Body of pancreas (tissue), 4 donors: ENCODE measurements at places on chromosomes 13 and 19.

DNA sequence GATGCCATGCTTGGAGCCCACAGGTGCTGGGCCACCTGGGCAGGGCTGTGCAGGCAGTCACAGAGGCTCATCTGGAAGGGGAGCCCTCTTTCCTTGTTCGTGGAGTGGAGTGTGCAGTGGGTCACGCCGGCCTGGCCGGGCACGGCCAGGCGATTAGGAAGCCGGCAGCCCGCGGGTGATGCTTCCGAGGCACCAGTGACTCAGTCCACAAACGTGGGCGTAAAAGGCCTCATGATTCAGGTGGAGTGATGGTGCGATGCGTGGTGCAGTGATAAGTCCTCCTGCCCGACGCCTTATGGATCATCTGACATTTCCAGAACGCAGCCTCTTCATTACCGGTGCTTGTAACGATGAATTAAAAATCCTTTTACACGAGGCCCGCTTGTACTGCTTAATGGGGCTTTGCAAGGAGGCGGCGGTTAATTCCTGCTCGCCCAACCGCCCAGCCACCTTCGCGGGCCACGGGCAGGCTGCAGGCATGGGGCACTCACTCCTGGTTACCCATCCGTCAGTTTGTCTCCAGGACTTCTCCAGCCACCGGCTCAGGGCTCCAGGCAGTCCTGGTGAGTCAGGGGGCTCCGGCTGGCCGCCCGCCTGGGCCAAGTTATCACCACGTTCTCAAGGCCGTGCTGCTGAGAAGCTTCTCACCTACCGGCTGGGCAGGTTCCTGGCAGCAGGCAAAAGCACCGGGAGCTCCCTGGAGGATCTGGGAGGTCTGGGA lies 172.4 kb downstream of the KDM4B start:
- DNase-seq, result no peak
- H3K27me3 ChIP-seq, result no peaks in the 10 kb centered on the region
- H3K4me3 ChIP-seq, result no peak overlapping the region
- peaks cover 19% of the 10 kb centered on the region for H3K36me3 ChIP-seq
- H3K4me1 ChIP-seq, result no peaks in the 10 kb centered on the region
- peak overlapping the region; percentile 40 for H3K27ac ChIP-seq

- H3K4me1 ChIP-seq, result peaks cover 11% of the 10 kb centered on the region
- no peaks in the 10 kb centered on the region for H3K27me3 ChIP-seq
- no peaks in the 10 kb centered on the region for H3K36me3 ChIP-seq
- no peak overlapping the region for H3K27ac ChIP-seq
Observed at GRCh38 chr19:14402332-14403144, 16.6 kb downstream of the DDX39A start.

DNA sequence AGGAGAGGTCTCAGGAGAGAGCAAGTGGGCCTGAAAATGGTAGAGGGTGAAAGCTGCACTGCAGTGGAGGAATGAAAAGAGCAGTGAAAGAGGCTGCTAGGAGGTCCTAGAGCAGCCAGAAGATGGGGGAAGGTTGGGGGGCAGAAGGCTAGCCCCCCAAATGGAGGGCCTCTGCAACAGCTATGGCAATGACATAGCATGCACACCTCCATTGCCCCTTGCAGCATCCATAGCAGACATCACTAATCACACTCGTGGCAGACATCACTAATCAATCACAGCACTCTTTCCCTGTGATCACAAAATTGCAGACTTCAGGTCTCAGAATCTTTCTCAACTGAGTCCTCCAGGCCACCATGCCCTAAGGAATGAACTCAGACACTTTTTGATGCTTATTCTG lies 21.9 kb downstream of the CCL25 start:
- H3K4me1 ChIP-seq, result no peaks in the 10 kb centered on the region
- no peaks in the 10 kb centered on the region for H3K27me3 ChIP-seq
- no peak overlapping the region for H3K27ac ChIP-seq
- DNase-seq, result no peak

DNA sequence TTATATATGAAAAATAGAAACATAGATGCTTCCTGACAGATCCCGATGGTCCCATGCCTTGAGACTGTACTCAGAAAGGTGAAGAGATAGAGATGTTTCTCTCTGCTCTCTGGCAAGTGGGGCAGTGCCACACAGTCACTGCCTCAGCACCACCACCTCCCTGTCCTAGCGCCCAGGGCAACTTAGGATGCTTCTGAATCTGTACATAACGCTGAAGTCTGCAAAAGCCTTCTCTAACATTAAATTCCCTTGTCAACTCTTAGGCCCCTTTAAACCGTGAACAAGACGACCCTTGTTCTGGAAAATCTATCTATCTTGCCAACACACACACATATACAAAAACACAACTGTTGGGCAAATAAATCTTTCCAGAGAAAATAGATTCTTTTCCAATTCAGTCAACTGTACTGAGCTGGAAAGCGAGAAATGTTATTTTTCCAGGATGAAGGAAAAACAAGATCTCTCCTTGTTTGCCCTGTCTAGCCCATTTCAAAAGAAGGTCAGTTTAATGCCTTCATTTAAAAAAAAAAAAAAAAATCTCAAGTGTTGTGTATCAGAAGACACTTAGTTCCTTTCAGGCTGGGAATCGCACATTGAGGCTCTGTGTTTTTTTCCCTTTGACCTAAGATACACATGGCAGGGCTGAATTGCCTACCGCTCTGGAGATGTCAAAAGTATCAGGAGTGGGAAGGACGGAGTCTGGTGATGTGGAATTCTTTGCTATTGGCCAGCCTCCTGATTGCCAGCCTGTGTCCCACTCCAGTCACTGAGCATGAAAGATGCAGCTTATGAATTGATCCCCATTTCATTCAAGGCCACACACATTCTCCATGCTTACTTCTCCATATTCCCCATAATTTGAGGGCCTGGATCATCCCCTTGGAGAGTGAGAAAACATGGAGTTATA lies 241.4 kb downstream of the LACC1 start:
- peaks cover 5% of the 10 kb centered on the region for H3K4me1 ChIP-seq
- H3K27ac ChIP-seq, result no peak overlapping the region
- H3K27me3 ChIP-seq, result no peaks in the 10 kb centered on the region
- DNase-seq, result no peak
- H3K36me3 ChIP-seq, result no peaks in the 10 kb centered on the region

GRCh38 chr19:49272204-49272603 lies 52.8 kb downstream of the SLC6A16 start:
- H3K4me1 ChIP-seq, result no peaks in the 10 kb centered on the region
- no peak overlapping the region for H3K27ac ChIP-seq
- H3K27me3 ChIP-seq, result no peaks in the 10 kb centered on the region
- H3K4me3 ChIP-seq, result no peak overlapping the region

DNA sequence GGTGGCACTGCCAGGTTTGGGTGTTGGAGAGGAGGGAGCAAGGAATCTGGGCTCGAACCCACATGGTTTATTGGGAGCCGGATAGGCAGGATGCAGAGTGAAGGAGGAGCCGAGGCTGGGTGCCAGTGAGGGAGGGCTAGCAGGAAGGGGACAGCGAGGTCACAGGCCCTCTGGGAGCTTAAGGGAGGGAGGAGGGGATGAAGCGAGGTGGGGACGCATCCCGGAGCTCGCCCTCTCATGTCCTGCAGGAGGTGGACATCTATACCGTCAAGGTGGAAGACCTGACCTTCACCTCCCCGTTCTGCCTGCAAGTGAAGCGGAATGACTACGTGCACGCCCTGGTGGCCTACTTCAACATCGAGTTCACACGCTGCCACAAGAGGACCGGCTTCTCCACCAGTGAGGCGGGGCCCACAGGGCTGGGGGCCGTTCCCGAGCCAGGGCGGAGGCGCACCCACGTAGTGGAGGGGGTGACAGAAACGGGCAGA lies 3.5 kb upstream of the ADM5 start:
- H3K27me3 ChIP-seq, result no peaks in the 10 kb centered on the region
- no peak overlapping the region for H3K4me3 ChIP-seq
- peaks cover 27% of the 10 kb centered on the region for H3K4me1 ChIP-seq
- no peak overlapping the region for H3K27ac ChIP-seq
- peaks cover 21% of the 10 kb centered on the region for H3K36me3 ChIP-seq
- no peak for DNase-seq

GRCh38 chr13:59236309-59236919 lies 927.3 kb downstream of the DIAPH3 start:
- DNase-seq, result no peak
- no peak overlapping the region for H3K4me3 ChIP-seq
- H3K36me3 ChIP-seq, result no peaks in the 10 kb centered on the region
- H3K27ac ChIP-seq, result no peak overlapping the region
- H3K4me1 ChIP-seq, result no peaks in the 10 kb centered on the region

DNA sequence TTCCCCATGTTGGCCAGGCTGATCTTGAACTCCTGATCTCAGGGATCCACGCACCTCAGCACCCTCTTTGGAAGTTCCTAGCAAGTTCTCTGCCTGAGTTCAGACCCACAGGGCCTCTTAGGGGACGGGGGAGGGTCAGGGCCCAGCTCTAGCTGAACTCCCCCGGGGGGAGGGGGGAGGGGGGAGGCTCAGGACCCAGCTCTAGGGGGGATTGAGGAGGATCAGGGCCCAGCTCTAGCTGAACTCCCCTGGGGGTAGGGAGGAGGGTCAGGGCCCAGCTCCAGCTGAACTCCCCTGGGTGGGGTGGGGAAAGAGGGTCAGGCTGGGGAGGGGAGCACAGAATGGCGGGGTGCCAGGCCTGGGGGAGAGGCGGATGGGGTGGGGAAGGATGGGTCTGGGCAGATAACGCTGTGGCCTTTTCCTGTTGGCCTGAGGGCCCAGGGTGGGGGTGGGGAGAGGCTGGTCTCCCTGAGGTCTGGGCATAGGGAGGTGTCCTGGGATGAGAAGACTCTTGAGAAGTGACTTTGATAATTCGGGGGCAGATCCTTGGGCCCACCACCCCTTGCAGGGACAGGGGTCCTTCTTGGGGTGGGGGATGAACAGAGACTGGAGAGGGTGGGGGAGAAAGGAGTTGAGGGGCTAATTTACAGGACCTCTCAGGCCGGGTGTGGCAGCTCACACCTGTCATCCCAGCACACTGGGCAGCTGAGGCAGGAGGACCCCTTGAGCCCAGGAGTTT lies 5.5 kb upstream of the PTBP1 start:
- H3K27ac ChIP-seq, result peak overlapping the region; percentile 45
- no peak overlapping the region for H3K4me3 ChIP-seq
- DNase-seq, result no peak
- H3K27me3 ChIP-seq, result no peaks in the 10 kb centered on the region

DNA sequence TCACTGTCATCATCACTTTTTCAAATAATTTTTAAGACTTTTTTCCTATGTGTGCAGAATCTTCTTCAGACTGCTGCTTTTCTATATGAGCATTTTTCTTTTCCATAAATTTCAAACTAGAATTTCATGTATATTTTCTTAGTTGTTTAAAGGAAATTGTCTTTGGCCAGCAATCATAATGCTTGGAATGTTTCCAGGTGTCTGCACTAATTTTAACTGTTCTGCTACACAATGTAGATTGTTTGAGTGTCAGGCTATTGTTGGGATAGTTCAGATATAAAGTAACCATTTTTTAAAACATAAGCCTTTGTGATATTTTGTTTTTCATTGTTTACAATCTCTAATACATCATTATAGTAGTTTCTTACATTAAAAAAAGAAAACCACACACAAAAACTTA lies 1418.5 kb downstream of the EFNB2 start:
- H3K36me3 ChIP-seq, result no peaks in the 10 kb centered on the region
- H3K4me1 ChIP-seq, result no peaks in the 10 kb centered on the region

GRCh38 chr13:23003446-23003845 lies 177.3 kb upstream of the SGCG start:
- no peak for DNase-seq
- no peak overlapping the region for H3K27ac ChIP-seq
- H3K36me3 ChIP-seq, result no peaks in the 10 kb centered on the region

DNA sequence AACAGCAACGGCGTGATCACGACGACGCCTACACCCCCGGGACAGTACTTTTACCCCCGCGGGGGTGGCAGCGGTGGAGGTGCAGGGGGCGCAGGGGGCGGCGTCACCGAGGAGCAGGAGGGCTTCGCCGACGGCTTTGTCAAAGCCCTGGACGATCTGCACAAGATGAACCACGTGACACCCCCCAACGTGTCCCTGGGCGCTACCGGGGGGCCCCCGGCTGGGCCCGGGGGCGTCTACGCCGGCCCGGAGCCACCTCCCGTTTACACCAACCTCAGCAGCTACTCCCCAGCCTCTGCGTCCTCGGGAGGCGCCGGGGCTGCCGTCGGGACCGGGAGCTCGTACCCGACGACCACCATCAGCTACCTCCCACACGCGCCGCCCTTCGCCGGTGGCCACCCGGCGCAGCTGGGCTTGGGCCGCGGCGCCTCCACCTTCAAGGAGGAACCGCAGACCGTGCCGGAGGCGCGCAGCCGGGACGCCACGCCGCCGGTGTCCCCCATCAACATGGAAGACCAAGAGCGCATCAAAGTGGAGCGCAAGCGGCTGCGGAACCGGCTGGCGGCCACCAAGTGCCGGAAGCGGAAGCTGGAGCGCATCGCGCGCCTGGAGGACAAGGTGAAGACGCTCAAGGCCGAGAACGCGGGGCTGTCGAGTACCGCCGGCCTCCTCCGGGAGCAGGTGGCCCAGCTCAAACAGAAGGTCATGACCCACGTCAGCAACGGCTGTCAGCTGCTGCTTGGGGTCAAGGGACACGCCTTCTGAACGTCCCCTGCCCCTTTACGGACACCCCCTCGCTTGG lies 966 bp downstream of the JUNB start:
- H3K27me3 ChIP-seq, result no peaks in the 10 kb centered on the region
- peak overlapping the region; percentile 94 for H3K27ac ChIP-seq
- H3K36me3 ChIP-seq, result no peaks in the 10 kb centered on the region

GRCh38 chr19:33393286-33394005 lies 19.9 kb downstream of the CEBPG start:
- no peak overlapping the region for H3K4me3 ChIP-seq

- no peak for DNase-seq
- no peak overlapping the region for H3K4me3 ChIP-seq
- H3K4me1 ChIP-seq, result no peaks in the 10 kb centered on the region
Observed at GRCh38 chr13:76904507-76904906, 18.3 kb upstream of the KCTD12 start.

DNA sequence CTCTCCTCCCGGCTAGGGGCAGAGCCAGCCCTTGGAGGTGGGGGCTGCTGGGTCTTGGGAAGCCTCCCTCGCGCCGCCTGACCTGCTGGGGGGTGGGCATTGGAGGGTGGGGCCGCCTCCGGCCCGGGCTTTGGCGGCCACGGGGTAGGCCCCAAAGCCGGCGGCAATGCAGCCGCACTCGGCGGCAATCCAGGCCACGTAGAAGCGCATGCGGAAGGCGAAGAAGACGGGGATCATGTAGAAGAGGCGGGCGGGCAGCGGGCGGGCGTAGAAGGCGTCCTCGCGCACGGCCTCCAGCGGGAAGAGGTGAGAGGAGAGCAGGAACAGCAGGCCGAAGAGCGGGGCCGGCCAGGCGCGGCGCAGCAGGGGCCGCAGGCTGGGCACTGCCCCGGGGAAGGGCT lies 7.7 kb upstream of the TMC4 start:
- H3K36me3 ChIP-seq, result no peaks in the 10 kb centered on the region
- DNase-seq, result no peak
- peaks cover 4% of the 10 kb centered on the region for H3K4me1 ChIP-seq

GRCh38 chr13:106233134-106233735 lies 302.2 kb downstream of the EFNB2 start:
- no peak overlapping the region for H3K4me3 ChIP-seq
- H3K36me3 ChIP-seq, result no peaks in the 10 kb centered on the region
- DNase-seq, result no peak
- H3K4me1 ChIP-seq, result no peaks in the 10 kb centered on the region
- no peak overlapping the region for H3K27ac ChIP-seq
- H3K27me3 ChIP-seq, result no peaks in the 10 kb centered on the region

- H3K4me1 ChIP-seq, result peaks cover 34% of the 10 kb centered on the region
- no peaks in the 10 kb centered on the region for H3K36me3 ChIP-seq
- H3K27ac ChIP-seq, result no peak overlapping the region
- H3K27me3 ChIP-seq, result no peaks in the 10 kb centered on the region
Observed at GRCh38 chr19:7428651-7429113, 60.2 kb downstream of the PEX11G start.
